ENCODE measurements at places on chromosomes 7 and 10. TPM values are rescaled to one million over a fixed set of nuclear protein-coding genes. Genes with fewer than 3 reads are reported as not detected.
A peak's percentile ranks its signal among the peaks of the same experiment; 100 is the strongest.

Gene KNDC1
- not detected for total RNA-seq

Gene METTL27
- total RNA-seq: 3.2 TPM

Gene SPRN
- total RNA-seq: 0.29 TPM

Gene COA1
- total RNA-seq: 68.2 TPM

Gene HSPA12A
- 3.6 TPM for total RNA-seq

Gene ODAD2
- total RNA-seq: 0.52 TPM

Gene TMEM130
- 0.06 TPM for total RNA-seq

Gene SLC13A1
- not detected for total RNA-seq

Gene HOGA1
- total RNA-seq: 0.51 TPM

DNA sequence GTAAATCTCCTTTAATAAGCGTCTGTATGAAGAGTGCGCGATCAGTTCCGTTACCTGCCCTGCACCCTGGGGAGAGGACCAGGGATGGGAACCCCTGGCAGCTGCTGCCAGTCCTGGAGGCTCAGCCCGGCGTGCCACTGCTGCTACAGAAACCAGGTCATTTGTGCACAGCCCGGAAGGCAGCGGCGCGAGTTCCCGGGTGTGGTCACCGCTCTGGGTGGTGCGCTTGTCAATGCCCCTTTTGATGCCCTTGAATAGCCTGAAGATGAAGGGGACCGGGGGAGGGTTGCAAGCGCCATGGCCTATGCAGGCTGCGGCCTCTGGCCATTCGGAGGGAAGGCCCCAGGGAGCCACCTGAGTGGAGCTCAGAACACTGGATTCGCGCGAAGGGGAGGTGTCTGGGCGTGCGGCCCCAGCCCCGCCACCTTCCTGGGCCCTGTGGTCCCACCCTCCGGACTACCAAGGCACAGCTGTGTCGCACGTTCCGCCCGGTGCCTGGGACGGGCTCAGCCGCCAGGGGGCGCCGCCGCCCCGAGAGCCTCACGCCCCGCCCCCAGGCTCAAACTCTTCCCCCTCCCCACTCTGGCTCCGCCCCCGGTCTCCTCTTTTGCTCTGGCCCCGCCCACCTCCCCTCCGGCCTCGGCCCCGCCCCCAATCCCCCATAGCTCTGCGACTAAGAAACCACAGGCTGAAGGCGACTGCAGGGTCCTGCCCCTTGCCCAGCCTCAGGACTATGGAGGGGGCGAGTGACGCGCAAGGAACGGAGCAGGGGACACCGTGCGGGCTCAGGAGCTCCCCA is 16.5 kb downstream of the AP5Z1 start:
- DNase-seq: peak; percentile 24

DNA sequence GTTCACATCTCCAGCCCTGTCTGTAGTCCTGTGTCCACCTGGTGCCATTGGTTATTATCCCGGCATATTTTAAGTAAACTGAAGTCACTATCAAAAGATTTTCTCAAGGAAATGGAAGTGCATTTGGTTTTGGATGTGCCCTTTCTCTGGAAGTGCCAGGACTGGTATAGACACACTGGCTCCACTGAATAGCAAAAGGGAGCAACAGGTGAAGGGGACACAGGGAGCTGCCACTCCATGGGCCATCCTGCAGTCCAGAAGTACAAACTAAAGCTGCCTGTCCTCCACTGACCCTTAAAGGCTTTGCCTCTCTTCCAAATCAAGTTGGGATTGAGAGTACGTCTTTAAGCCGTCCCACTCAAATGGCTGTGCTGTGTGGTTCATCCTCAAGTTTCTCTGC is 62.7 kb downstream of the NOC3L start:
- DNase-seq: no peak

DNA sequence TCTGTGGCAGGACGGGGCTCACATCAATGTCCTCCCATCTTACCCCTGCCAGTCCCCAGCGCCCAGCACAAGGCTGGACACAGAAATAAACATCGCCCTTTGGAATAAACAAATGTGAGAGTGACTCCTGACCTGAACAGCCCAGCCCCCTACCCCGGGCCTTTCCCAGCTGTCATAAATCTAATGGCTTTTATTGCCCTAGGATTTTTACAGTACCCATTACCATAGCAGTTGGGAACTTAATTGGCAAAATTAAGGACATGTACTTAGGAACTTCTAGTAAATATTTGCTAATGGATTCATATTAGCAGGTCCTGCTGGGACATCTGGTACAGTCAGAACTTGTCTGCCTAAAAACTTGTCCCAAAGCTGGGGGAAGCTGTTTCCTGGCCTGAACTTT is 76.6 kb downstream of the GLRX3 start:
- DNase-seq: no peak

GRCh38 chr7:85882335-85882734 is 695.5 kb upstream of the SEMA3D start:
- DNase-seq: no peak

DNA sequence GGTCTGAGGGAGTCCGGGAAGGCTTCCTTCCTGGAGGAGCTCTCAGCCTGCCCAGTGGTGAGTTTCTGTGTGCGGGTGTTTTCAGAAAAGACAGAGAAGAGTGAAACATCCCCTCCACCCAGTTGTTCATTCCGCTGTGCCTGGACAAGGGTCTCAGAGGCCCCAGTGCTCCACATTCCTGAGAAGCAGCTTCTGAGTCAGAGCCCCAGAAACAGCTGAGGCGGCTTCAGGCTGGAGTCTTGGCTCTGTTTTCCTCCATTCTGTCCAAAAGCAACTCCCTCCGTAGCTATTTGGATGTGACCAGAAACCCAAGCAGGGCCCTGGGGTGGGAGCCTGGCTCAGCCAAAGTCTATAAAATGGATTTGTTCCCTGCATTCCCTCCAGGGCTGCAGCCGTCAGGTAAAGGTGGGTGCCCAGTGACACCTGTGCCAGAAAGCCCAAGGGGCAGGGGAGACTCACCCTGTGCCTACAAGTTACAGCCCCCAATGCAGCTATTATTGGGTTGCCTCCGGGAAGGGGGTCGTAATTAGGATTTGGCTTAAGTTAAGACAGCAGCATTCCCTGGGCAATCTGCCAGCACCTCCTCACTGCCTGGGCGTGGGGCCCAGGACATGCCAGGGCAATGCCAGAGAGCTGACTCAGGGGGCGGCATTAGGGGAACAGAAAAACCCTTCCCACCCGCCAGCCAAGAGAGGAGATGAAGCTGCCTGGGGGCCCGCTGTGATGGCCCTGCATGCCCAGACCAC is 13.1 kb upstream of the CAMK2G start:
- DNase-seq: peak; percentile 97

- DNase-seq: no peak
Measured at GRCh38 chr7:77579797-77580196, 42.7 kb downstream of the PTPN12 start.

DNA sequence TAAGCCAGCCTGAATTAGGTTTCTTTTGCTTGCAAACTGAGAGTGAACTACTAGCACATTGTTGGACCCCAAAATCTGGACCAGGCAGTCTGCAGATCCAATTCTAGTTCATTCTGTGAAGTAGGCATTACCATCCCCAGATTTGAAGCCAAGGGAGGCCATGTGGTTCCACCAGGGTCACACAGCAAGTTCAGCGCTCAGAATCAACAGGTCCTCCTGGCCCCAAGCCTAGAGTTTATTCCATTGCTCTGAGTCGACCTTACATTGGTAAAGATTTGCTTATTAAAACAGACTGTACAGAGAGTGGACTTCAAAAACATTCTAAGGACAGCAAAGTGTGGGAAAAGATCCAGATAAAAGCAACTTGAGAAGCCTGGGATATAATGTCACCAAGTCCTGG is 50.9 kb downstream of the AFAP1L2 start:
- DNase-seq: no peak

DNA sequence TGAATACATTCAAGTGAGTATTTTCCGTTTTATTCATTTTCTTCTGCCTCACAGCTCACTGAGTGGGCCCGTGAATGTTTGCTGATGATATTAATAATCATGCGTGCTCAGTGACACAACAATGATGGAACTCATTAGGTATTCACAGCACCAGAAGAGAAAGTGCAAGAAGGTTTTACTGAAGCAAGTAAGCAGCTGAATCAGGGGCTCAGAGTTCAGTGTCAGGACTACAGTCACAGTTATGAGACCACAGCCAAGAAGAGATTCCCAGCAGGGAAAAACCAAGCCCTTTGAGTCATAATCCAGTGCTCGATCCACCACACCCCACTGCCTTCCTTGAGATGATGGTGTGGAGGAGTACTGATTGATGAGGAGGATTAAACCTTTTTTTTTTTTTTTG is 247.4 kb downstream of the KIAA1217 start:
- peak; percentile 93 for DNase-seq

All from LHCN-M2 (cell line).